ENCODE measurements at places on chromosomes 3 and 15.

DNA sequence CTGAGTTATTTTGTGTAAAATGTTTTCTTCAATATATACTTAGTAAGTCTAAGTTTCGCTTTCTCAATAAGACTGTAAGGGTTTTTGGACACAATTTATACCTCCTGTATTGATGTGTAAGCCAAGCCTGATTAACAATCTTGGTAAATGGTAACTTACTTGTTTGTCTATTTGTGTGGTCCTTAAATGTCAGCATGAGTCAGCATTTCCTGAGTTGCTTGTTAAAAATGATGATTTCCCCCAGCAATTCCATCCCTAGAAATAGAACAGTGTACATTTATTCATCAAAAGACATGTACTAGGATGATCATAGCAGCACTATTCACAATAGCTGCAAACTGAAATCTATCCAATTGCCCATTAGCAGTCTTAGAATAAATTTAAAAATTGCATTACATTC is 53.4 kb upstream of the LRIG1 start:
- no peak for DNase-seq

DNA sequence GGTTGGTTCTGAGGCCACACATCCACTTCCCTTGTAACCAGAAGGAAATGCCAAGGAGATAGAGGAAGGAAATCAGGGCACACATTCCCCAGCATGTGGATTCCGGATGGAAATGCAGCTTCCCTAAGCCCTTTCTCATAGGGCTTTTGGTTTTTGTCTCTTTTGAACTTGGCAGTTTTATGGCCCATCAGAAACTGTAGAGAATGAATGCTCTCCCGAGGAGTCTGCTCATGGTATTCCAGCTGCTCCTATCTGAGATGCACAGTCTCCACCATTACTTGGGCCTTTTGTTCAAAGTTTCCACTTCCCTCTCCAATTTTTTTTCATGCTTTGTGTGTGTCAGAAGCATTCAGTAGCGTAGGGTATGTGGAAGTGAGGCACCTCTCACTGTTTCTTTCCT is 21.2 kb downstream of the XYLB start:
- DNase-seq: no peak

DNA sequence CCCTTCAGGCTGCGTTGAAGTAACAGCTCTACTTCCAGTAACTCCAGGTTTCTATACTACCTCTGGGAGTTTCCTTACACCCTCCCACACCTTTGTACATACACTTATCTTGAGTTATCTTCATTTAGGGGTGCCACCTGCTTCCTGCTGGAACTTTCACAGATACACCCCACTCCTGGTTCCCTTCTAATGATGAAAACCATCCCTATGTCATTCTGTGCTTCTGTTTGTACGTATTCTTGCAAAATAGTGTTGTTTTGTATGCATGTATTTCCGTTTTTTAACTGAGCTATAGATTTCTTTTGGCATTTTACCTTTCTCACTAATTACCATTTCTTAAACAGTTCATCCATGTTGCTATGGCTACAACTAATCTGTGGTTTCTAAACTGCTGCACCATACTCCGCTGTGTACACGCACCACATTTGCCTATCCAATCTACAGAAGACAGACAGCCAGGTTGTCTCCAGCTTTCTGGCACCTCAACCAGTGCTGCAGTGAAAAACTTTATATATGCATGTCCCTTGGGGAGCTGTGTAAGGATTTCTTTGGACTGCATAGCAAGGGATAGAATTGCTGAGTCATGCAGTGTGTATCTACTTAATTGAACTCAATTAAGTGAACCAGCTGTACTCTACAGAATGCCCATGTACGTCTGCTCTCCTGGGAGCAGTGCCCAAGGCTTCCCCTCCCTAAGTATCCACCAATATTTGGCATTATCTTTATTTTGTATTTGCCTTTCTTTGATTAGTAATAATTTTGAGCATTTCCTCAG is 61.4 kb upstream of the ST8SIA2 start:
- no peak for DNase-seq

- no peak for DNase-seq
Measured at GRCh38 chr3:188822411-188822810, 349.4 kb upstream of the TPRG1 start.

DNA sequence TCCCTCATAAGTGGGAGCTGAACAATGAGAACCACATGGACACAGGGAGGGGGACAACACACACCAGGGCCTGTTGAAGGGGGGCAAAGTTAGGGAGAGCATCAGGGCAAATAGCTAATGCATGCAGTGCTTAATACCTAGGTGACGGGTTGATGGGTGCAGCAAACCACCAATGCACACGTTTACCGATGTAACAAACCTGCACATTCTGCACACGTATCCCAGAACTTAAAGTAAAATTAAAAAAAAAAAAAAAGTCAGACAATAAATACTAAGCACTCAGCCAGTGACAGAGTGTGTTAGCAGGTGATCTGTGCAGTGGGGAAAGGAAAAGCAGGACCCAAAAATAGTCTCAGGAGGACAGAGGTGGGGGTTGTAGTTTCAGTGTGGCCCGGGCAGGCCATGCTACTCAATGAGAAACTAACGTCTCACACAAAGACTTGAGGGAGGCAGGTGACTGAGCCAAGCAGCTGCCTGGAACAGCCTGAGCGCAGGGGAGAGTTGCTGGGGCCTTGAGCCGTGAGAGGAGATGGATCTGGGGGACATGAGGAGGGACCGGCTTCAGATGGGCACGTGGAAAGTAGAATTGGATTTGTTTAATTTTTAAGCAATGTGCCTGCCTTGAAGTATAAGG is 18.4 kb downstream of the ANKDD1A start:
- DNase-seq: no peak

GRCh38 chr3:106860182-106860581 is 517.1 kb upstream of the CCDC54 start:
- DNase-seq: no peak

- no peak for DNase-seq
Measured at GRCh38 chr3:53821631-53822121, 24.5 kb downstream of the CHDH start.

DNA sequence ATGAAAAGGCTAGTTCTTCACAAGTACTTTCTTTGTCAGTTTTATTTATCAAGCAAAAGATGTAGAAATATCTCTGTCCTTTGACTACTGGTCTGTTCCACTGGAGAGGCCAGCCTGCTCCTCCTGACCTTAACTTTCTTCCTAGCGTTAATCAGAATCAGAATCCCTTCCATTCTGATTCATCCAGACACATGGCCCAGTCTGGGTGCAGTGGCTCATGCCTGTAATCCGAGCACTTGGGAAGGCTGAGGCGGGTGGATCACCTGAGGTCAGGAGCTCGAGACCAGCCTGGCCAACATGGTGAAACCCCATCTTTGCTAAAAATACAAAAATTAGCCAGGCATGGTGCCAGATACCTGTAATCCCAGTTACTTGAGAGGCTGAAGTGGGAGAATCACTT is 32.0 kb upstream of the MANF start:
- no peak for DNase-seq
